ENCODE measurements at places on chromosomes 12 and 14.
A peak's percentile ranks its signal among the peaks of the same experiment; 100 is the strongest.

DNA sequence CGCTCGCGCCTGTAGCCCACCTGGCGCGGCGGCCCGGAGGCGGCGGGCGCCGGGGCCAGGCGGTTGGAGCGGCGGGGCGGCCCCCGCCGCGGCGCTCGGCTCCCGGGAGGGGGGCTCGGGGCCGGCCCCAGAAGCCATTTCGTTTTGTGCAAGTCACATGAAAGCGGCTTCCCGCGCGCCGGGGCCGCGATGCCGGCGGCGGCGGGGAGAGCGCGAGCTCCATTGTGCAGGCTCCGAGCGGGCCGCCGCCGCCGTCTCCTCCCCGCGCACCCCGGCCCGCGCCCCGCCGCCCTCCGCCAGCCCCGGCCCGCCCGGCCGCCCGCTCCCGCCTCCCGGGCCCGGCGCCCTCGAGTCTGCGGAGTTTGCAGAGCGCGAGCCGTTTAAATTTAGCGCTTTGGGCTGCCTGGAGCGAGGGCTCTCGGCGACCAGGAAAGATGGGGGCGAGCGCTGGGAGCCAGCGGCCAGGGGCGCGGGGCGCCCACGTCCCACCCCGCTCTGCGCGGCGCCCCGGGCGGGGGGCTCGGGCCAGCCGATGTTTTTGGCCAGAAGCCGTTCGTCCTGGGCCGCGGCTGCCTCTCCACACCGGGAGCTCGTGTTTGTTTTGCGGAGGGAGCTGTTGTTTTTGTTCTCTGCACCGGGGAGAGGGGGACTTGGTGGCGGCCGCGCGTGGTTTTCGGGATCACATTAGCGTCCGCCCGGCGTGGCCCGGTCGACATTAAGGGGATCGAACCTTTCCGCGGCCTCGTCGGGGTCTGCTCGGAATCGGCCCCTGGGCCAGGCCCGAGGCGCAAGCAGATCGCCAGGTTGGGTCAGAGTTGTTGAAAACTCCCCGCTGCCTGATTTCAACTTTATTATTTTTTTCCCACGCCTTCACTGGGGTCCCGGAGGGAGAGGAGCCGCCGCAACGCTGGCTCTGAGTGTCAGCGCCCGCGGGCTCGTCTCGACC is 982 bp downstream of the BCL7A start:
- peak; percentile 39 for DNase-seq

DNA sequence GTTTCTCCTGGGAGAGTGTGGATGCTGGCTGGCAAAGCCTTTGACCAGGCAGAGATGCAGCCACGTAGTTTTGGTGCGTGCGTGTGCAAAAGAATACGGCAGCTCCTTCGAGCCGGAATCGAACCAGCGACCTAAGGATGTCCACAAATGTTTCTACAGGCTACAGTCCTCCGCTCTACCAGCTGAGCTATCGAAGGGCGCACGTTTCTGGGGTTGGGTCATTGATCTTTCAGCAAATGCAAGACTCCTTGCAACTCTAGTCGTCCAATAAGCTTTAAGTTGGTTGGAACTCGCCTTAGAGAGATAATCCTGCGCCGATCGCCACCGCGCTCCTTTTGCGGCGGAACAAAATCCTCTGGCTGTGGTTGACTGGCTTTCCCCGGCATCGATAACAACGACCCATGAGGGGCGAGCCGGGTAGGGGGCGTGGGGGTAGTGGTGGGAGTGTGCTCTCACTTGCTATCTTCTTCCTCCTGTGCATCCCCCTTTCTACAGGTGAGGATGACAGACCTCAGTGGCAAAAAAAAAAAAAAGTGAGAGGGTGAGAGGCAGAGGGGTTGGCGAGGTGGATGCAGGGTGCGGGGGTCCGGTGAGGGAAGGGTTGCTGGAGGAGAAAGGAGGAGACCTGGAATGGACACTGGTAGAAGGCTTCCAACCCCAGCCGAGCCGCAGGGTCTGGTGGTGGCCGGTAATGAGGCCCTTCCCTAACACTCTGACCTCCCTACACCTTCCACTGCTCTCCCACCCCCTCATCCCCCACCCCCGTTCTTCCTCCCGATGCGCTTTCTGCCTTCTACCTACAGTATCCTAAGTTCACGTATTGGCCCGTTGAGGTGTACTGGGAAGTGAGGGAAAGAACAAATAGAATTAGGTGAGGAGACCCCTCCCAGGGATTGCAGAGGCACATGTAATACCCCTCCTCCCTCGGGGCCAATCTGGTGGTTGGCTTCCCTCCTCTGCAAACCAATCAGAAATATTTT is 11.8 kb upstream of the OR6S1 start:
- DNase-seq: peak; percentile 37

DNA sequence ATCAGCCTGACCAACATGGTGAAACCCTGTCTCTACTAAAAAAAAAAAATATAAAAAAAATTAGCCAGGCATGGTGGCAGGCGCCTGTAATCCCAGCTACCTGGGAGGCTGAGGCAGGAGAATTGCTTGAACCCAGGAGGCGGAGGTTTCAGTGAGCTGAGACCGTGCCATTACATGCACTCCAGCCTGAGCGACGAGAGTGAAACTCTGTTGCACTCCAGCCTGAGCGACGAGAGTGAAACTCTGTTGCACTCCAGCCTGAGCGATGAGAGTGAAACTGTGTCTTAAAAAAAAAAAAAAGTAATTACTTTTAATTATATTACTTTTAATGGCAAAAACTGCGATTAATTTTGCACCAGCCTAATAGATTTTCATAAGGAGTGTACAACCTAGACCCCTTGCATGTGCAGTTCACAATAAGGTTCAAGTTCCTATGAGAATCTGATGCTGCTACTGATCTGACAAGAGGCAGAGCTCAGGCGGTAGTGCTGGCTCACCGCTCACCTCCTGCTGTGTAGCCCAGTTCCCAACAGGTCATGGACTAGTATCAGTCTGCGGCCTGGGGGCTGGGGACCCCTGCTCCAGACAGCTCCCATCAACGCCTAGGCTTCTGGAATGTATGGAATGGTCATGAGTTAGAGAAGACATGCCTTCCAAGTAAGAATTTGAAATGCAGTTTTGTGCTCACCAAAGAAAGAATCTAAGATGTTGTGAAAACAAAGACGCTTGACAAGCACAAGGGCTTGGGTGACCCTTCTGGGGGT is 10.1 kb downstream of the LTB4R start:
- no peak for DNase-seq

- peak; percentile 68 for DNase-seq
Observed at GRCh38 chr12:53232646-53233461, 845 bp upstream of the RARG start.

DNA sequence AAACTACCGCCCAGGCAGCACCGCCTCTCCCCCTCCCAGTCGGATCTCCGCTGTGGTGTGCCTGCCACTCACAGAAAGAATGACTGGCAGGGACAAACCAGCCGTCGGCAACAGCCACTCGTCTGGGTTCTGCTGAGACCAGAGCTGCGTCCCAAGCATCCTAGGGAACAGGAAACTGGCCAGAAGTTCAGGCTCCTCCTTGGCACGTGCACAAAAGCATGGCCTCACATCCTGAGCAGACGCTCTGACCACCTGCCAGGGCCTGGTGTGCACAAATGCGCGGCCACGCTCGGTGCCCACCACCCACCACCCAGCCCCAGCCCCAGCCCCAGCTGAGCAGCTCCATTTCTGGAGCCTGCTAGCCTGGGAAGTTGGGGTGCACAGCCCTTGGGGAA is 214.8 kb downstream of the DPF3 start:
- no peak for DNase-seq

DNA sequence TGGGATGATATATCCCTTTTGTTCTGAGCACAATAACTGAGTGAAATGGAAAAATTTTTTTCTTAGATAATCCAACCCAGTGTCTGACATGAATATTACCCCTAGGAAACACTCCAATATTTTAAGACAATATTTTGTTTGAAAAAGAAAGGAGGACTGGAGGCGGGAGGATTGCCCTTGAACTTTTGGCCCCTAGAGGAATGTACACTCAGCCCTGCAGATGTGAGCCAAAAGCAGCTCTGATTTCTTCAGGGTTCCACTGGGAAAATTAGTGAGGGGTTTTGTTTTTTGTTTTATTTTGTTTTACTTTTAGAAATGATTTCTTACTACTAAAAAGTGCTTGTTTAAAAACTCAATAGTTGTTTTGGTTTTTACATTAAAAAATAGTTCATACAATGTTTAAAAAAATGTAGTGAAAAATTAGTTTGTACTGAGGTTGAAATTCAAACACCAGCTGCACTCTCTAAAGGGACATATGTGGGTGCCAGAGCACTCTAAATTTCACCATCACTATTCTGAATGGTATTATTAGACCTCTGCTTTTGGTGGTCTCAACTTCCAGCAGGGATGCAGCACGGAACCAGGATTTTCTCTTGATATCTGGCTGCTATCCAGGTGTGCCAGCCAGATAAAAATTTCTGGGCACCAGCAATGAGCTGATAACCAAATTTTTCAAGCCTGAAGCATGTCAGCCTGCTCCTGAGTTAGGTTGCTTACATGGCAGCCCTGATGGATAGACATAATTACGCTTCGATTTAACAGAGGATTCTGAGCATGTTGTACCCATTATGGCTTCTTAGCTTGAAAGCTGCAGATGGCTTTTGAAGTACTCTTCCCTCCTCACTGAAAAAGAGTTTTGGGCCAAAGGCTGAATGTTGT is 141.9 kb downstream of the ANO6 start:
- DNase-seq: peak; percentile 16

GRCh38 chr12:5391653-5392052 is 40.3 kb upstream of the NTF3 start:
- DNase-seq: peak; percentile 38

- peak; percentile 57 for DNase-seq
Observed at GRCh38 chr12:47079468-47079980, at the start of the genes AMIGO2 and PCED1B. AMIGO2 (minus strand) TSS chr12:47079959; CDS start chr12:47079002, 957 bp downstream. PCED1B (plus strand) TSS chr12:47079621; CDS start chr12:47235064, 155,443 bp downstream.

GRCh38 chr14:29817767-29818405 is 109.8 kb downstream of the PRKD1 start:
- no peak for DNase-seq

- peak; percentile 39 for DNase-seq
Observed at GRCh38 chr12:77152623-77153193, 87.3 kb upstream of the E2F7 start.

DNA sequence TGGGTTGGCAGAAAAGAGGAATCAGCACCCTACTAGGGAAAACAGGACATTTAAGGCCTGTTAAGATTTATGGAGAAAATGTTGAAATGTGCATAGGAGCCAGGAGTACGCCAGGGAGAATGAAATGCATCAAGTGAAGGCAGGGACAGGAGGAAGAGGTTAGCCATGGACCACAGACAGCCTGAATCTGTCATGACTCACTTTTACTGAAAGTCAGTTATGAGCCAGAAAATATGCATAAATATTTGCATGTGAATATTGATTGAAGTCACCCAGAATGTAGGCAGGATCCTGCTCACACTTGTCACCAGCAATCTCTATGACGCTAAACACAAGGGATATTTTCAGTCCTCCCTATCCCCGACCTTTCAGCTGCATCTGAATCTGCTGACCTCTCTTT is 25.1 kb upstream of the CDK17 start:
- DNase-seq: peak; percentile 82

DNA sequence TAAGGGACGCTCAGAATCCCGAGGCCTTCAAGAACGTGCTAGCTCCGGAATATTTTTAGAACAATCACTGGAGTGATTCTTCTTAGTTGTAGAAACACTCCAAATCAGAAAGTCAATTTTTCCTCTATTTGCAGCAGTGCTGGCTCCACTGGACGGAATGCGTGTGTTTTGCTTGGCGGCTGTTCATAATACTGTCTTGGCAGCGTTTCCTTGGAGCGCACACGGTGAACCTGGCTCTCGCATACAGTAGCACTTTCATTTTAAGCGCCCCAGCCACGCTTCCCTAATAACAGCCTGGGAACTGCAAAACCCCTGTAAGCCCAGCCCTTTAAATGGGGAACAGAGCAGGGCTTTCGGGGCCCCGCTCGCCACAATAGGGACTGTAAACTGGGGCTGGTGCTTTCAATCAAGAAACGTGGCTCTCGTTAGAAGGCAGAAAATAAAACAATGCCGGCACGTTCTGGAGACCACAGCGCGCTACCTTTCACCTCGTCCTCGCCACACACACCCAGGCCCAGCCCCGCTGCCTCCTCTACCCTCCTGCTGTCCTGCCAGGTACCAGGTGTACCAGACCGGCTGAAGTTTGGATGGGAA is 79.9 kb downstream of the BCL11B start:
- peak; percentile 68 for DNase-seq

GRCh38 chr14:68924186-68925158 is 54.6 kb downstream of the ACTN1 start:
- no peak for DNase-seq

- no peak for DNase-seq
Observed at GRCh38 chr12:1174659-1175058, 183.6 kb downstream of the ERC1 start.

GRCh38 chr12:7128681-7129286 is at the start of gene RBP5:
RBP5 (minus strand) TSS chr12:7128889; CDS start chr12:7128775, 114 bp downstream.
- no peak for DNase-seq

DNA sequence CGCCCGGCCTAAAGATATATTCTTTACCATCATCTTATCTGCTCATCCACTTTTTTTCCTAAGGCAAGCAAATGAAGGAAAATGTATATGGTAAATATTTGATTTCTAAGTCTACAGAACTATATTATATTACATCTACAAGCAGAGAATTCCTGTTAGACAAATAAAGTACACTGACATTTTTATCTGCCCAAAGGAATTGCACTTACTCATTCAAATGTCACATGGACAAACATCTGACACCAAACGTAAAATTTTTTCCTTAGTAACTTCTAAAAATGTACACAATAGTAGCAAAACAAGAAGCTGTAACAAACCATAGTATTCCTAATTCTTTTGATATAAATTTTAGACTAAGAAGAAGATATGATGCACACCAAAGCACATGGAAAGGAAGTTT is 51.0 kb downstream of the SPPL3 start:
- DNase-seq: no peak
